Suppressor macrophage (primary cell): ENCODE measurements at places on chromosomes 3 and 15.

DNA sequence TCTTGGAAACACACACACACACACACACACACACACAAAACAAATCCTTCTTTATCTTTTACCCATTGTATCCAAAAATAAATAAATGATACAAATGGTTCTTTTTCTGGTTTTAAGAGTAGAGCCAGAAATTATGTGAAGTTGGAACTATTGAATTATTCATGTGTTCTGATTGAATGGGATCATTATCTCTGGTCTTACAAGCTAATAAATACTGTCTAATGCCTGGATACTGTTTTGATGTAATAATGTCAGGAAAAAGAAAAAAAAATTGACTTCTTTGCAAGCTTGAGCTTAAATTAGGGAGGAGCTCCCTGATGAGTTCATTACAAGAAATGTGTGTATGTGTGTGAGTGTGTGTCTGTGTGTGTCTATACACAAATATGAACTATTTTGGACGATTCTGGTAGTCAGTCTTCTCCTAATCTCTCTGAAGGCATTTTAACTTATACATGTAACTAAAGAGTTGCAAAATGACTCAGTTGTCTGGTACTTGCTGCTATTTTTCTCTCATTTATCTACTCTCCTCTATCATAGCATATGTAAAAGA, 507.2 kb upstream of the AGTR1 start:
- DNase-seq: no peak

DNA sequence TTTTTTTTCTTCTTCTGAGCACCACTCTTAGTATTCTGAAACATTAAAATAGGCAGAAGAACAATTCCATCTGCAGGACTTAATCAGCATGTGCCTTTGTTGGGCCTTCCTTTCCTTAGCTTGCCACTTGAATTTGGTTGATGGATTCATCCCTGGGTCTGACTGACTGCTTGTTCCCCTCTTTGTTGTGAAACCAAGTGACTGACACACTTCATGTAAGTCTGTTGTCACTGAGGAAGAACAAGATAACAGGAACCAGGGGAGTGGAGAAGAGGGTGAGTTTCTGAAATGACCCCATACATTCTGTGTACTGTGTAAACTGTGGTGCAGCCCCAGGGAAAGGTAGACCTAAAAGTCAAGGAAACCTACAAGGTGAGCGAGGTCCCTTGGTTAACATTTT, 188.7 kb upstream of the TBC1D5 start:
- peak; percentile 13 for DNase-seq

DNA sequence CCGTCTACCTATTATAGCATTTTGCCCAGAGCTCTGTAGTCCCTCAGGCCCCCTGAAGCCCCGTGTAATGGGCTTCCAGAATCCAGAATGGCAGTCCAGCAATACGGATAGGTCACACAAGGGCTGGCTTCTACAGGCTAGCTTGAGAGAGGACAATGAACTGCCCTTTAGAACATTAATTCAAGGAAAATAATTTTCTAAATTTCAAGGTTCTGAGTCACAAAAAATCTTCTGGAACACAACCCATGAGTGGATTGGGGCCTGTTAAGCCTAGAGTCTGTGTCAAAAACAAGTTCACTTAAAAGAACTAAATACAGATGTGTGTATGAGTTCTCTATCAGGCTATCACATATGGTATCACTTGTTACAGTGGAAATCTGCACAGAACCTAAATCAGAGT, 28.8 kb downstream of the DCP1A start:
- DNase-seq: no peak

- DNase-seq: no peak
These were observed 244.4 kb upstream of the TLE3 start for GRCh38 chr15:70342141-70342540.

DNA sequence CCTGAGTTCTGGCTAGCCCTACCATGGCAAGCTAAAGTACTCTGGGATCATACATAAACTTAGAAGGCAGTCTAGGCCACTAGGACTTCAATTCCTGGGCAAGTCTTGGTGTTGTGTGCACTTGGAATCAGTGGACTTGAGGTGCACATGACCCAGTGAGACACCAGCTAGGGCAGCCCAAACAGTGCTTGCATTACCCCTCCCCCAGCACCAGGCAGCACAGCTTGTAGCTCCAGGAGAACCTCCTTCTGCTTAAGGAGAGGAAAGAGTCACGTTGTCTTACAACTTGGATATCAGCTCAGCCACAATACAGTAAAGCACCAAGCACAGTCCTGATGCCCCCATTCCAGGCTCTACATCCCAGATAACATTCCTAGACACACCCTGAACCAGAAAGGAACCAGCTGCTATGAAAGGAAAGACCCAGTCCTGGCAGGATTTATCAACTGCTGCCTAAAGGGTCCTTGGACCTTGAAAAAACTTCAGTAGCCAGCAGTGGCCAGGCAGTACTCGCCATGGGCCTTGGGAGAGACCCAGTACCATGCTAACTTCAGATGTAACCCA, 57.2 kb downstream of the MYO9A start:
- no peak for DNase-seq

- DNase-seq: peak; percentile 31
These were observed 1.8 kb upstream of the STT3B start for GRCh38 chr3:31530960-31531335.

DNA sequence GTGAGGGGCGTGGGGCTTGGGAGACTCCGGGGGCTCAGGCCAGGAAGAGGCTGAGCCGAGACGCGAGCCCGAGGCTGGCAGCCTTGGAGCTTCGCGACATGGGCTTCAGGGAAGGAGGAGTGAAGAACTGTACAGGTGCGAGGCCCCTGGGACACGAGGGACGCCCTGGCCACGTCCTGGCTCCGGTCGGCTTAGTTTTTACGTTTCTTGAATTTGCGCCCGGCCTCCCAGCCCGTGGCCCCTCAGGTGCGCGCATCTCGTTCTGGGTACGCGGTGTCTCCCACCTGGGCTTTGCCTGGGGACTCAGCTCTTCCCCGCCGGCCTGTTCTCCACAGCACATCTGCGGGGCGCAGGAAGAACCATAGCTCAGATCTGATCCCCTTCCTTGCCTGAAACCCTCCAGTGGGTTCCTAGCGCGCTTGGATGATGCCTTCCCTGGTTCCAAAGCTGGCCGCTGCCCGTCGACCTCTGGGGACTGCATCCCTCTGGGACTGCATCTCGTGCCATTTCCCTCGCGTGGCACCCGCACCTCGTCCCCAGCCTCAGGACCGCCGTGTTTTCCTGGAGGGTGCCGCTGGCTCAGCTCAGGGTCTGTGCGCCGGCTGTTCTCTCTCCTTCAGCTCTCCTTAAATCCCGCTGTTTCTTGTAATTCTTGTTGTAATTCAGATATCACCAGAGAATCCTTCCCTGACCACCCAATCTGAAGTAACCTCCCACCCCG, 614 bp downstream of the CHCHD6 start:
- DNase-seq: peak; percentile 10

DNA sequence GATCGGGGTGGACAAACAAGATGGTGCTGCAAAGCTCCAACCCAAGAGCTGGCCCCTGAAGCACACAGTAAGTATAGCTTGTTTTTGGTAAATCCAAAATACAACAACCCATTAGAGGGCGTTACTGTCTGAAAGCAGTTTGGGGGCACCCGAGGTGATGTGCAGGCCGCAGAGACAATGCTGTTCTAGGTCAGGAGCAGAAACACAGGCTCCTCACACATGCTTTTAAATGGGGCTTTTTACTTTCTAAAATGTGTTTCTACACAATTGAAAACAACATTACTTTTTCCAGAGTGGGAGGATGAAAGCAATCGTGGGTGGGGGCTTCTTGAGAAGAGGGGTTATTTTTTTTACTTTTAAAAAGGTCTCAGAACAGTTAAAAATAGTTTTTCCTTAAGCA, 1029.3 kb upstream of the CFAP20DC start:
- DNase-seq: no peak

DNA sequence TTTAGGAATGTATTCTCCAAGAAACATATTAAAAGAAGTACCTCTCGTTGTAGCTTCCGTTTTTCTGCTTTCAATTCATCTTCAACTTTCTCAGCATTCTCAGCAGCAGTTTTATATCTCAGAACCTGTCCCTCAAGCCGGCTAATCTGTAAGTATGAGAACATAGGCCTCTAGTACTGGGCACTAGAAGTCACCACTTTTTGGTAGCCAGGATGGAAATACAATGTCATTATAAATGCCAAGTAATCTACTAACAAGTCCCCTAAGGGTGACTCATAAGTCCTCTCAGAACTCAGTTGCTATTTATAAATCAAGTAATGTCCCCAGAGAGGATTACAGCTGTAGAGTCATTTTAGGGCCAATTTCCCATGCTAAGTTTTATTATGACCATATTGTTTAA, 61.1 kb downstream of the MLH1 start:
- DNase-seq: no peak

- DNase-seq: no peak
These were observed 129.3 kb upstream of the FEZF2 start for GRCh38 chr3:62502315-62503300.

- DNase-seq: peak; percentile 60
These were observed 153.7 kb upstream of the ABI3BP start for GRCh38 chr3:101146946-101147345.

- DNase-seq: no peak
These were observed 161.7 kb downstream of the POLR2M start for GRCh38 chr15:57867970-57868798.

DNA sequence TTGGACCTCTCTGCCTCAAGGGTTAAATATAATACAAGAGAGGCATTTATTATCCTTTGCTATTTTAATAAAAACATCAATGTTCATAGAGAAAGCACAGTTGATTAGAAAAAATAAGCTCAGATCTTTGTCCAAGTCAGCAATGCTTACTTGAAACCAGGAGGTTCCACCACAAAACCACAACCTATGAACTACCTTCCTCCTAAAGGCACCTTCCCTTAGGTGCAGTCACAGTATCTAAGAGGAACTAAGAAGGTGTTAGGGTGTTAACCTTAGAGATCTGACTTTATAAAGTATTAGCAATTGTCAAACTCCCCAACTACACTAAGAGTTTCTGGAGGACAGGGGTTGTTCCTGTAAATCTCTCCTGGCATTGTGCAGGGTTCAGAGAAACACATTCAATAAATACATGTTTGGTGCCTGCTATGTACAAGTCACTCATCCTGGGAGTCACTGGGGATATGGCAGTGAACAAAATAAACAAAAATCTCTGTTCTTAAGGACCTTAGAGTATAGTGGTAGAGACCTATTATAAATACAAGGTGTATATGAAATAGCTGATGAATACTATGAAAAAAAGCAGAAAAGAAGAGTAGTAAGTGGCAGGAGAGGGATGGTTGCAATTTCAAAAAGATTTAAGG, 208.6 kb downstream of the NFKBIZ start:
- no peak for DNase-seq

DNA sequence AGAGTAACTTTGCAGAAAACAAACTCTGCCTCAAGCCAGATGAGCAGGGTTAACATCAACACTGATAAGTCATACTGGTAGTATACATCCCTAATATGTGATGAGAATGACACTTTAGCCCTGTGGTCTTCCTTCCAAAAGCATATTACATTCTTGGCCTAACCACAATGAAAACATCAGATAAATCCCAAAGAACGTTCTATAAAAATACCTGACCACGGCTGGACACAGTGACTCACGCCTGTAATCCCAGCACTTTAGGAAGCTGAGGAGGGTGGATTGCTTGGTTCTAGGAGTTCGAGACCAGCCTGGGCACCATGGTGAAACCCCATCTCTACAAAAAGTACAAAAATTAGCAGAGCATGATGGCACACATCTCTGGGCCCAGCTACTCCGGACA, 4.7 kb downstream of the TMCC1 start:
- DNase-seq: no peak

DNA sequence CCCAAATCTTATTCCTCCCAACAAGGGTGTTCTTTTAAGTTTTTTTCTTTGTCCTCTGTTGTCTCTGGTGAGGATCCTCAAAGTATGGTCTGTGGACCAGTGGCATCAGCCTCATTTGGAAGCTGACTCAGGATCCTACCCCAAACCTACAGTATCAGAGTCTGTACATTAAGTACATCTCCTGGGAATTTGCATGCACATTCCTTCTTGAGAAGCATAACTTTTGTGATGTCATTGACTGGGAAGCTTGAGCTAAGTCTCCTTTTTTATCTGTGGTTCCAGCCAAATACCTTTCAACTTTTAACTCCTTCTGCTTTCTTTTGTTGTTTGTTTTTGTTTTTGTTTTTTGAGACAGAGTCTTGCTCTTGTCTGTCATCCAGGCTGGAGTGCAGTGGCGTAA, 40.5 kb downstream of the ARMC8 start:
- no peak for DNase-seq

GRCh38 chr3:16604887-16605602, at the start of gene DAZL:
Gene DAZL, minus strand, starts transcription at chr3:16605423. Its CDS starts 218 bp downstream, at chr3:16605205.
- no peak for DNase-seq

GRCh38 chr3:147191795-147192385, 214.5 kb downstream of the ZIC4 start:
- DNase-seq: peak; percentile 57

DNA sequence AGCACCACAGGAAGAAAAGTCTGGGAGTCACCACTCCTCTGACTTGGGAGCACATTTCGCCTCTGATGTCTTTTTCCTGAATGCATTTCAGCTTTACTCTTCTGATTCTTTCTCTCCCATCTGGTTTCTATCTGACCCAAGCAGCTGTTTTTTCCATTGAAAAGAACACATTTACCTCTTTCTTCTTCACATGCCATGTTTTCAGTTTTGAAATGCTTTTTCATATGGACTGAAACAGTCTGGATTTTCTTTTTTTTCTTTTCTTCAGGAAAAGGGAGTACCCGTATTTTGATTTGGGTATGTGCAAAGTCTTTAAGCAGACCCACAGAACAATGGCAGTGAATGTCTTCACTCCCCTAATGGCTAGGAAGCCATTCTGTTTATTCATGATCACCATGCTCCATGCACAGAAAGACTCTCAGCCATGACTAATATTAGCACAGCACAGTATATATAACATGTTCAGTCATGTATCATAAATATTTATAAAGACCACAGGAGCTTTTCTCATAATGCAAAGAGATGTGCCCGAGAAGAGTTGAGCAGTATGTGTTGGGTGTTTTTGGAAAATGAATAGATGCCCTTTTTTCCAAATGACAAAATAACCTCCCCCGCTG, 82.7 kb upstream of the LRIG1 start:
- no peak for DNase-seq
